ENCODE measurements at places on chromosomes 7 and 10.

GRCh38 chr10:4067531-4067930, 282.5 kb upstream of the KLF6 start:
- no peak for DNase-seq

- no peak for DNase-seq
These were observed 96.8 kb downstream of the PTEN start for GRCh38 chr10:87960230-87960629.

DNA sequence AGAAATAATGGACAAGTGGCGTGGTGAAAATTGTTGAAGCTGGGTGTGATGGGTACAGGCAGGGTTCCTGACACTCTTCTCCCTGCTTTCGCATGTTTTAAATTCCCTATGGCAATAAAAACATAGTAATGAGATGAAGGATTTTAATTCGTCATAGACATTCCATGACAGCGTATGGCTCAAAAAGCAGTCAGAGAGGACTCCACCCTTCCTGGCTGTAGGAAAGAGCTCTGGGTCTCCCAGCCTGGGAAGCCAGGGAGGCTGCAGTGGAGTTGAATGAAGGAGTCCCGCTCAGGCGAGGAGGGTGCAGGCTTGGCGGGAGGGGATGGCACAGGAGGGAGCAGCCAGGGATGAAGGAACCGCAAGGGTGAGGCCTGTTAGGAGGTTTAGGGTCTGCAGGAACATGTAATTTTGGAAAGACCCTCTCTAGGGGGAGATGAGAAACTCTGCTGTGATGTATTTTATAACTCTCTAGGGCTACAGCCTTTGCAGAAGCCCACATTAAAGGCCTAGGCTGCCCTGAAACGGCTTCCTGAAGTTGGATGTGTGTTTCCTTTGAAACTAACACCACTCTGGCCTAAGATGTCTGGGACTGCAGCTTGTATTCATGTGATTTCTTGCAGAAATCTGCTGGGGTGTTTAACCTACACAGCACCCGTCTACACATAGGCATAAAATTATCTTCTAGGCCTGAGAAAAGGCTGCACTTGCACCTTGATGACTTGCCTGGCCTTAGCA, 7.6 kb upstream of the LARP4B start:
- DNase-seq, result no peak

DNA sequence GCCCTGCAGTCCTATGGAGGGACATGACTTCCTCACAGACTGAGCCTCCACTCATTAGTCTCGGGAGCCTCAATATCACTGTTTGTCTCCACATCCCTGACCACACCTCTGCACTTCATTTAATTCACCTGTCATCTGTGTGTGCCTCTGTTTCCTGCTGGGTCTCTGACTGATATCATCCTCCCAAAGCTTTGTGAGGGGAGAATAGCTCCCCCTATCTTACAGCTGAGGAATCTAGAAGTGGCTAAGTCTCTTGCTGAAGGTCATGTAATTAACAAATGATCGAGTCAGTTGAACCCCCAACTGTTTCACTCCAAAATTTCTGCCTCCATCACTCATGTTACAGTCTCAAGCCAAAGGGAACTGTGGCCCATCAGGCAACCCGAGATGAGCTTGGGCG, 5.5 kb upstream of the CPXM2 start:
- no peak for DNase-seq

DNA sequence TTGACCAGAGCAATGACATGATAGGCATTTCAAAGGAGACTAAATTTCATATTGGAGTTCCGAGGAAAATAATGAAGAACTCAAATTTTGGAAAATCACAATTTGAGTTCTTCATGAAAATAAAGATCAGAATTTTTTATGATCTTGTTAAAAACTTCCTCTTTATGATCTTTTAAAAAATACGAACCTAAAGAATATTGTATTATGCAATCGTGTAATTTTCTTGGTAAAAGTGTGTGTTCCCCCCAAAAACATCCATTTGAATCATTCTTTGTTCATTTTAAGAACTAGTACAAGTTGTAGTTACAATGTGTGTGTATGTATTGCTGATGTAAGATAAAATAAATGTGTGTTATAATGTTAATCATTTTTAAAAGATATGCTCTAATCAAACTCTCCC, 79.3 kb upstream of the PDK4 start:
- DNase-seq, result no peak

DNA sequence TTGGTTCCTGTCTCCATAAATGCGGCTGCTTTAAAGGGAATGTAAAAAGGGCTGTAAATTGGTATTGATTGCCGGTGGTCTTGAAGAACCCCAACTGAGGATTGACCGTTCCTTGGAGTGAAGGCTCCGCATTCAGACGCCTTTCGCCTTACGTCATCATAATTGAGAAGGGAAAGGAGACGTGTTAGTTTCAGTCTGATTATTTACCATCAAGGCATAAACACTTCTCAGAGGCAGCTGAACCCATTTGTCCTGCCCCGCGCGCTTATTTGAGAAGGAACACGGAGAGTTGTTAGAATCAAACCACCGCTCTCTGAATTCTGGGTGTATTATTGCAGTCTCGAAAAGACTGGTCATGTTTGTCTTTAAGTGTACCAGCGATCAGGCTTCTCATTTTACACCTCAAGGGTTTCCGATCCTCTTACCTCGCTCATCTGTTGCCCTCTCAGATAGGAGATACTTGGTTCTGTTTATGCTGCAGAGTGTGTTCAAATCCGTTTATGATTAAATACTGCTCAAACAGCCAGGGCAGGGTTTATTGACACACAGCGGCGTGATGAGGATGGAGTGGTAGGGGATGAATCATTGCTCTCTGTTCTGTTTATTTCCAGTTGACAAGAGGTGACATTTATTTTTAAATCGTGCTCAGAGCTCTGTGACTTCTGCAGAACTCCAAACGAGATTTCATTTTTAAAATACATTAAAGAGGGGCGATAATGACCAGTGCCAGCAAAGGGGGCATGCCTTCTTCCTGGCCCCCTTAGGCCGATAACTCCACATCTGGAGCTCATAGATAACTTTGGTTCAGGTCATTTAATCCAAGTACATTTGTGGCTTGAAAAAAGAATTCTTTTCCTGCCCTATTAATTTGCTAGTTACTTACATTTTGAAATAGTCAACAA, 30.4 kb downstream of the FOXK1 start:
- DNase-seq, result no peak

DNA sequence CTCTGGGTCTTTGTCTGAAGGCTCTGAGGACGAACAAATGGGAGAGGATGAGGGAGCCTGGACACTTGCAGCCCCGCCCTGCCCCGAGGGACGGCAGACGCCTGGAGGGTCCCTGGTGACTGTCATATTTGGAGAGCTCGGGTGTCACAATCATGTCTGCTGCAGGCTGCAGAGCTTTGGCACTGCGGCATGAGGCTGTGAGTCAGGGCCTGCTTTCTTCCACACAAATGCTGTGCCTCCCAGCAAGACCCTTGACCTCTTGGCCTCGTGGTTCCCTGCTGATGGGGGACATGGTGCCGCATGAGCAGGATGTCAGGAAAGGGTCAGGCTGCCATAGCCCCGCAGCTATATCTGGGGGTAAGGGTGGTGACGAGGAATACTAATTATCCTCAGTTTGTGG, 64.9 kb upstream of the PPIF start:
- no peak for DNase-seq

- DNase-seq, result no peak
These were observed 11.1 kb upstream of the EMX2 start for GRCh38 chr10:117531371-117532002.

Measured in midbrain (tissue), 1 donor.